Stimulated activated CD8-positive, alpha-beta memory T cell treated with anti-CD3 and anti-CD28 coated beads, Interleukin-12 subunit alpha, Interleukin-12 subunit beta, amount 100 ng/mL, for 4 hours (primary cell): ENCODE measurements at places on chromosomes 6 and 20.

DNA sequence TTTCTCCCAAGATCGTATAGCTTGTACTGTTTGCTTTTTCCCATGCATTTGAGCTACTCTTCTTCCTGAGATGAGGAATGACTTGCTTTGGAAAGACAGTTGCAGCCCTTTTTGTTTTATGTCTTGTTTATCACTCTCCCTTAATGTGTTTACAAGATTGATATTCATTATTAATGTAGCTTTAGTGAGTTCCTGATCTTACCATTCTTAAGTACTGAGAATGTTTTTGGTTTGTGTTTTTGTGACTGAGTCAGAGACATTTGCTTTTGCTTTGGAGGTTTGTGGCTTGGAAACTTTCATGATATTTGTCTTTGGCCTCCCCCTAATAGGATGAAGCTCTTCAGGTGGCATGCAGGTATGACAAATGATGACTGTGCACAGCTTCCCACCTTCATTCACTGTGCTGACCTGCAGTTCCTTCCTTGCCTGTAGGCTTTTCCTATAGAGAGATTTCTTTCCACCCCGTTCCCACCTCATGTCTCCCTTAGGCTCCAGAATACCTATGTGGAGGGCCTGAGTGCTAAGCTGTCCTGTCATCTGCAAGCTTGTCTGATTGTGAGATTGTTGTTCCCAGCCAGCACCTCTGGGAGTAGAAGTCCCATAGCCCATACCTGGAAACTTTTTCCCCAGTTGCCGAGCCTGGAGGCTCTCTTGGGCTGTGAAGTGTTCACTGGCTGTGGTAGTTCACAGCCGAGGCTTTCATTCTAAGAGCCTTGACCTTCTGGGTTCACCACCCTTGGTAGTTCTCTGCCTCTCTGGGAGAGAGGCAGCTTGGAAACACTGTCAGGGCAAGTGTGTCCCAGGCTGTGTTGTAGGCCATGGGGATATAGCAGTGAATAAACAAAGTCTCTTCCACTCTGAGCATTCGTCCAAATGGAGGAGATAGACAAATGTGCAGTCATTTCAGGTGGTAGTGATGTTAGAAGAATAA is 27.1 kb downstream of the CDS2 start:
- no peak for DNase-seq

DNA sequence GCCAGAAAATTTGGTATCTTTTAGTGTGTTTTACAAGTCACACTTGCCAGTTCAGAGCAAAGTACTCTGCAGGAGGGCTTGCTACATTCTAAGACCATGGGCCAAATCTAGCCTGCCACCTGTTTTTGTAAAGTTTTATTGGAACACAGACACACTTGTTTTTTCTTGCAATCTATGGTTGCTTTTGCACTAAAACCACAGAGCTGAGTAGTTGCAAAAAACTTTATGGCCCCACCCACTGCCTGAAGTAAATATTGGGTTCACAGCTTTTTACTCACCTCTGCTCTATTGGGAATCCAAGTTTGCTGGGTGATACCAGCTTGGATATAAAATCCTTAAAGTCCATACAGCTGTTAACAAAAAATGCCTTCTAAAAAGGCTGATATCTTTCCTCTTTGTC is 109.0 kb downstream of the ZFP64 start:
- DNase-seq: no peak

GRCh38 chr6:28974505-28974904 is 30.6 kb downstream of the ZNF311 start:
- DNase-seq: no peak

GRCh38 chr6:108578595-108579327 is 18.0 kb downstream of the FOXO3 start:
- DNase-seq: no peak

DNA sequence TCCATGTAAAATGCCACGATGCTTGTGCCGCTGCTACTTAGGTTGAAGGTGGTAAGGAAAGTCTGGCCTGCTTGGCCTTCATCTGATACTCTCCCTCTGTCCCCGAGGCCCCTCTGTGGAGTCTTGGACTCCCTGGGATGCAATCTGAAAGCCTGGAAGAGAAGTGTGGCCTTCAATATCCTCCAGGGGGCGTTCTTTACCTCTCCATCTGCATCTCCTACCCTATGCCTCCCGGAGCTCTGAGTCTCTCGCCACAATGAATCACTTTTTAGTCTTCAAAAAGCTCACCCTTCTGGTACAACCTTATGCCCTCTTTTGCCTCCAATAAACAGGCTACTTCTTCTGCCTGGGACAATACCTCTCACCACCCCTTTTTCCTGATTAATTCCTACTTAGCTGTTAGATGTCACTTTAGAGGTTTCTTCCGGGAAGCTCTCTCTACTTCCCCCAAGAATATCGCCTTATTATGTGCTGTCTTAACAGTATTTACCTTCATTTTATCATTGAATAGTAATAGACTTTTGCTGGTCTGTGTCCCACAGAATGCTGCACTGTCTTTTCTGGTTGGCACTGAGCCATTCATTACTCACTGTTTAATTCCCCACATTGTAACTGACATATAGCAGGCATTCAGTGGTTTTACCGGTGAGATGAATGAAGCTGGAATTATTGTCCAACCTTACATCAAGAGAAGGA is 13.9 kb upstream of the ATG5 start:
- no peak for DNase-seq

- no peak for DNase-seq
Observed at GRCh38 chr20:51650685-51651134, 108.2 kb upstream of the NFATC2 start.

DNA sequence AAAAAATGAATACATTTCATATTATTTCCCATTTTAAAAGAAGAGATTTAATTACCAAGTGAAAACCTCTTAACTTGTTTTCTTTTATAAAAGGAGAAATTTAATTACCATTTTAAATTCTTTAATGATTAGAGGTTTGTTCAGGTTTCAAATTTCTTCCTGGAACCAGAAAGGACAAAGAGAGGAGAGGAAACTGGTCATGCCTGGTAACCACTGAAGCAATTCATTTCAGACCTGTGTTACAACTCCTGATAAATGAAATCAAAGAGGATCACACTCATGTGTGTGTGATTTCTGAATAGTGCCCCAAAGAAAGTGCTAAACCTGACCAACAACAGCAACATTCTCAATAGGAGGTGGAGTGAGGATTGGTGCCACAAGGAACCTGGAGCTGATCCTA is 12.6 kb upstream of the SLPI start:
- no peak for DNase-seq
